ENCODE measurements at places on chromosomes 3 and 15.

DNA sequence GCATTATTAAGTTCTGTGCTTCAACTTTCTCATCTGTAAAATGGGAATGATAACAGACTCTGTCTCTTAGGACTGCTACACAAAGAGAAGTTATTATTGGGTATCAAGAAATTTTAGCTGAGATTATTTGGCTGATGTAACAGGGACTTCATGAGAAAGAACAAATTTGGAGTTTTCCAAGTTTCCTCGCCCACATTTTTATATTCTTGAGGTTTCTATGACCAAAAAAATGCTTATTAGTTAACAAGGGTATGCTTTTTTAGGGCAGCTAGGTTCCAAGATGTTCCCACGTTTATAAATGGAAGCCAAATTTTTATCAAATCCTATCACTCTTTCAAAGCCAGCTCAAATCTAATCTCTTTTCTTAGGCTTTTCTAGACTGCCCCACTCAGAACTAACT lies 50.6 kb upstream of the C3orf80 start:
- no peak for DNase-seq

- no peak for DNase-seq
Observed at GRCh38 chr3:42129014-42129953, 38.1 kb downstream of the TRAK1 start.

DNA sequence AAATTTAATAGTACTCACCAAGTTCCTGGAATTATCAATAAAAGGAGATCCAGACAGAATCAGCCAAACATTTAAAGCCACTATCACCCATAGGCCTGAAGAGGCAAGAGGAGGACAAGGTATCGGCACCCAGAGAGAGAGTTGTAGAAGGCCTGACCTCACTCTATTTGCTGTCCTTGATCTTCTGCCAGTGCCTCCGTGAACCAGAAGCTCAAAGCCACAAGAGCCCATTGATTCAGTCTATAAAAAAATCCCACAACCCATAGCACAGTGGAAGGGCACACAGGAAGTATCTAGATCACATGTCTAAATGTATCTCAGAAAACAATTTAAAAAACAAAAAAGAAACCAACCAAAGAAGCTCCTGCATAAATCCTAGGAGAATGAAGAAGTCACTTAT lies 68.6 kb upstream of the FAM174B start:
- no peak for DNase-seq

- no peak for DNase-seq
Observed at GRCh38 chr3:65177960-65178376, 490.2 kb upstream of the ADAMTS9 start.

- no peak for DNase-seq
Observed at GRCh38 chr3:28286595-28286994, 45.2 kb downstream of the CMC1 start.

GRCh38 chr15:70563561-70564095 lies 199.7 kb downstream of the UACA start:
- no peak for DNase-seq

- DNase-seq = no peak
Observed at GRCh38 chr3:42705058-42705767, 2.6 kb upstream of the HHATL start.

DNA sequence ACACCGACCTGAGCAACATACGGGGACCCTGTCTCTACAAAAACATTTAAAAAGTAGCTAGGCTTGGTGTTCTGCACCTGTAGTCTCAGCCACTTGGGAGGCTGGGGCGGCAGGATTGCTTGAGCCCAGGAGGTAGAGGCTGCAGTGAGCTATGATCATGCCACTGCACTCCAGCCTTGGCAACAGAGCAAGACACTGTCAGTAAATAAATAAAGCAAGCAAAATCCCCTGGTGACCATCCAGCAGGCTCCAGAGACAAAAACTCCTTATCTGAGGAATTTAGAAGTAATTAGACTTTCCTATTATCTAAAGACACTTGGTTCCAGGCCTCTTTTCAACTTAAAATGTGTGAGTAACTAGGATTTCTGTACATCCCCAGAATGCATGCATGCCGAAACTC lies 29.5 kb upstream of the ZNF774 start:
- DNase-seq = peak; percentile 13

- no peak for DNase-seq
Observed at GRCh38 chr3:16510620-16511319, 2.7 kb downstream of the RFTN1 start.

- no peak for DNase-seq
Observed at GRCh38 chr15:43515741-43516140, 1.7 kb upstream of the MAP1A start.

DNA sequence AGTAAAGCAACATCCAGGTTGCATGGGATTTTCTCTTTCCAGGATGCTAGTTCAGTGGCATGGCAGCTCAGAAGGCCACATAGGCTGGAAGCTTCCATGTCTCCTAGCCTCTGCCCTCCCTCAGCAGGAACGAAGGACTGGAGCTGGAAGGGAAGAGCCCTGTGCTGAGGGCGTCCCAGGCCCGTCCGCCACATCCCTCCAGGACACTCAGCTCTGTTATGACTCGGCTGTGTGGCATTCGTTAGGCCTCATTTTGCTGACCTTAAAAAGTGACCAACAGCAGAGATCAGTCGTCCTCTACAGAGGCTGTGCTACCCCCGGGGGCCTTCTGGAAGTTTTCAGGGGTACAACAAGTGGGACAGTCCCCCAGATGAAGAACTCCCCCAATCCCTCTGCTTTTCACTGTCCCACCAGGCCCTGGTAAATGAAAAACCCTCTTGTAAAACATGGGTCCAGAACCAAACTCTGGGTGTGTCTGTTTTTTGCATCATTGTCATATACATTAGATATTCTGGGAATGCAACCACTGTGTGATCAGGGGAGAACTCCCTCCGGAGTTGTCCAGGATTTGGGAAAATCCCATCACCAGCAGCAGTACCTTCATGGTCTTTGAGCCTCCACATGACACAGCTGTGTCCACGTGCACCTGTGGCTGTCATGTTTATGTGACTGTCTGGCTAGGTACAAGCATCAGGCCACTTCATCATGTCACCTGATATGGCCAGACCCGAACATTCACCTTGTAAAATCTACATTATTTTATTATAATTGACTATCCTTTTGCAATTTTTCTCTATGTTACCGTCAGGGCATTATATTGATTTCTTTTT lies 149.9 kb downstream of the OR4M2 start:
- DNase-seq = no peak

DNA sequence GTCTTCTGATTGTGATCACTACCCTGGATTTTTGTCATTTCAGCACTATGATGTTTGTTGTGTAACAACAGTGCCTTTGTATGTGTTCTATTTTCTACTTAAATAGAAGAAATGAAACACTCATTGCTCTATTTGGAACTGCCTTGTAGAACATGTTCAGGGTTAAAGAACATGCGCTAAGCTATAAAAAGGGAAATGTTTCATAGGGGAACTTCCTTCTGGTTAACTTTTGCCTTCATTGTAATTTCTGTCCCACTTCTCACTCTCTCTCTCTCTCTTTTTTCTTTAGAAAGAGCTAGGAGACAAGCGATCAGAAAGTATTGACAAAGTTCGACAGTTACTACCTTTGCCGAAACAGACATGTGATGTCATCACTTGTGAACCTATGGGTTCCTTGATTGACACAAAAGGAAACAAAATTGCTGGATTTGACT lies at the start of gene P2RY12:
Gene P2RY12, minus strand, starts transcription at position 13 of the 434 bp plus-strand sequence. CDS start 45,908 bp downstream, outside the sequence.
- DNase-seq = no peak

DNA sequence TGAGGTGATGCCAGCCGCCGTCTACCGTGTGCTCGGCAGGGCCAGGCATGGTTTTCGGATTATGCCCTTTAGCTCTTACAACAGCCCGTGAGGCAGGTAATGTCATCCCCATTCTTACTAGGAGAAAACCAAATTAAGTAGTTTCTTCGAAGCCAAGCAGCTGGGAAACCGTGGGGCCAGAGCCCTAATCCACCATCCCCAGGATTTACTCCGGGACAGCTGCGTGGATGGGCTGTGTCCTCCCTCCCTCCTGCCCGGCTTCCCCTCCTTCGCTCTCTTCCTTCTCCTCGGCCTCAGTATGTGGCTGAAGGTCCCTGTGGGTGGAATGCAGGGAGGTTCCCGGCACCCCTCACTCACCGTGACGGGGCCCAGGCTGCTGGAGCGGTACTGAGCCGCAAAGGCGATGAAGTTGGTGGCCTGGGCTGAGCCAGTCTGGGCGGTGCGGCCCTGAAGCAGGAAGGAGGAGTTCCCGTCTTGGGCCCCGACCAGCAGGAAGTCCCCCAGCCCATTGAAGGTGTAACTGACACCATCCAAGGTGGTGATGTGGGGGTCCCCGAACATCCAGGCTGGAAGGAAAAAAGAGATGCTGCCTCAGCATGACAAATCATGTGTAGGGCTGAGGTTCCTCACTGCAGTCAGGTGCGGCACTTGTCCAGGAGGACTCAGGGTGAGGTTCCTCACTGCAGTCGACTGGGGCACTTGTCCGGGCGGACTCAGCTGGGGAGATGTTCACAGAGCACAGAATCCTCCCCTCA lies 42.5 kb downstream of the MUC20 start:
- no peak for DNase-seq

- no peak for DNase-seq
Observed at GRCh38 chr3:122789585-122790273, 3.9 kb downstream of the HSPBAP1 start.

DNA sequence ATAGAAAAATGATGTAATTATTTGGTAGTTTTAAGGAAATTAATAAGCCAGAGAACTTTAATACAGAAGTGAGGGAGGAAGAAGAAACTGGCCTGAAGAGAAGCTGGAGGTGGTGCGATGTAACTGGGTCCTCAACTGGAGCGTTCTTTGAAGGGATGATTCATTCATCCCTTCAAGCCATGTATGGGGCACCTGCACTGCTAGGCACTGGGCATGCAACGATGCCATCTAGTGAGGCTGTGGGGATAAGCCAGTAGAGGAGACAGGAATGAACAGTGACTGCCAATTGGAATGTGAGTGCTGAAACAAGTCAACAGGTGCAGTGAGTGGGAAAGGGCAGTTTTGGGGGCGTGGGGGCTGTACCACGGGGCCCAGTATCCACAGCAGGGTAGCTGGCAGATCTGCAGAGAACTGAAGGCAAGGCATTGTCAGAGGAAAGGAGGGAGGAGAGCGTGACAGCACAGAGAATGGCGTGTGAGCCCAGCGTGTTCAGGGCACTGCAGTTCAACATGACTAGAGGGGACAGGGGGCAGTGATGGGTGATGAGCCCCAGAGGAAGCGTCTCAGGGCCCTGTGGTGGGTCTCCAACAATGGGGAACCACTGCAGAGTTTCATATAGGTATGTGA lies 3.8 kb upstream of the KIF23 start:
- no peak for DNase-seq

DNA sequence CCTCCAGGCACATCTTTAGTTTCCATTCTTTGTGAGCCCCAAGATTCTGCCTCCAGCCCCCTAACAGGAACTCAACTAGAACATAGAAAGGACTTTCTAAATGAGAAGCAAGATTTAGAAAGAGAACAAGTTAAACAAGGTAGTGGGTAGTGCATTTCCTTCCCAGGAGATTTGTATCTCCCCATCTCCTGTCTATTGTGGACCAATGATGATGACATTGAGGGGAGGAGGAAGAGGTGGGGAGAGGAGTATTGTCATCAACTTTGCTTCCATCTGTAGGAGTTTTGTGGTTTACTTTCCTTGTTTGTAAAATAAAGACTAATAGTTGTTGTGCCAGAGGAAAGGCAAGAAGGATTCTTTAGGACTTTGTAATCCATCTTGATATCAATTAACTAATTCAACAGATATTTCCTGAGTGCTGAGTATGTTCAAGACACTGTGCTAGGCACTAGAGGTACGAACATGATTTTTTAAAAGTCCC lies 235.3 kb upstream of the ROPN1 start:
- no peak for DNase-seq

GRCh38 chr3:76643623-76644304 lies 396.1 kb upstream of the ROBO2 start:
- DNase-seq = no peak

- no peak for DNase-seq
Observed at GRCh38 chr3:40847551-40847992, 322.8 kb downstream of the ZNF621 start.

GRCh38 chr3:157368171-157368570 lies 68.5 kb upstream of the PTX3 start:
- no peak for DNase-seq

- DNase-seq = no peak
Observed at GRCh38 chr3:29331456-29332194, 50.8 kb downstream of the RBMS3 start.

- DNase-seq = no peak
Observed at GRCh38 chr3:20186600-20187004, 596 bp upstream of the SGO1 start.

- DNase-seq = no peak
Observed at GRCh38 chr15:43943511-43943910, 116.7 kb downstream of the WDR76 start.

DNA sequence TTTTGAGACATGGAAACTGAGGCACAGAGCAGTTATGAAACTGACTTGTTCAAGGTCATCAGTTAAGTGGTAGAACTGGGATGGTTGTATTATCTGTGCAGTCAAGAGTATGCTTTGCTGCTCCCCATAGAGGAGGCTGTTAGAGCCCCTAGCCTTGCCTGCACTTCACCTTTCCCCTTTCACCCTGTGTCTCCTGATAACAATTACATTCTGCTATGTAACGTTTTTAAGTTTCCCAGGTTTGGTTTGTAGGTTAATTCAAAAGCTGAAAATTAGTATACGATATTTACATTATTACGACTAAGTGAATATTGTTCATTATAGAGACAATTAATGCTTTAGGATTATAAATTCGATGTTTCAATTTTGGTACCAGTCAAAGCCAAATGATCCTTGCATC lies 89.9 kb downstream of the ECT2 start:
- no peak for DNase-seq

DNA sequence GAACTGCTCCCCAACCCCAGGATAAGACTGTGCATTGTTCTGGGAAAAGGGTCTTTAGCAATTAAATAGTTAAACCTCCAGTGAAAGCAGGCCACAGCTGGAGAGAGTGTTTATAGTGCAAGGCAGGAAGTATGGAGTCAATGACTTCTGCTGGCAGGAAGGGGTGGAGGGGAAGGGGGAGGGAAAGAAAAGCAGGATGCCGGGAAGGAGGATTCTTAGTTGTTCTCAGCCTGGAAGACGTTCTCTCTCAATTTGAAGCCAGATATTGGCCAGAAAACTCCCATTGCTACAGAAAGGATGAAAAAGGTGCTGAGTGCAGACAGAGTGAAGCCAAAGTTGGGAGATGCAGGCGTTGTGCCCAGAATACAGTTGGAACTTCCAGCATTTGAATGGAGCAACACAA lies 35.7 kb upstream of the ACTL6A start:
- DNase-seq = no peak

DNA sequence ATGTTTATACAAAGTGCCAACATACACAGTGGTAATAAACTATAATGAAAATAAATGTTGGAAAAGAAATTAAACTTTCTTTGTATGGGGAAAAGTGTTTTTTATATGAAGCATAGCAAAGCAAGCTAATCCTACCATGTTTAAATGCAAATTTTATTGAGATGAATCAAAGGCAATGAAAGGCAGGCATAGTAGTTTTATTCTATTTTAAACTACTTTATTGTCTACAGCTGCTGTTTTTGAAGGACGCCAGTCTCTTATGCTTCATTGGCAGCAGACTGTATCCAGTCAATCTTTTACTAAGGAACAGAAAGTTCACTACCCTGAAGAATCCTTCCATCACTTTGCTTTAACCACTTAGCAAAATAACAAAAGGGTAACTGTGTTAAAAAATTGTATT lies 761.0 kb downstream of the ROBO2 start:
- DNase-seq = no peak

GRCh38 chr3:48301800-48302166 lies 31.7 kb downstream of the SPINK8 start:
- peak; percentile 22 for DNase-seq

GRCh38 chr3:108861401-108861800 lies 38.8 kb downstream of the TRAT1 start:
- no peak for DNase-seq
